Calu3 (cell line): ENCODE measurements at places on chromosomes 2 and 18. TPM values are rescaled to one million over a fixed set of nuclear protein-coding genes. Genes with fewer than 3 reads are reported as not detected.

GRCh38 chr18:32906506-32907310 is 133.9 kb upstream of the KLHL14 start:
- no peak for DNase-seq

GRCh38 chr2:240127911-240128607 is 8.0 kb downstream of the COPS9 start:
- no peak for DNase-seq

GRCh38 chr18:63309422-63309821 is 10.1 kb downstream of the BCL2 start:
- DNase-seq = no peak

DNA sequence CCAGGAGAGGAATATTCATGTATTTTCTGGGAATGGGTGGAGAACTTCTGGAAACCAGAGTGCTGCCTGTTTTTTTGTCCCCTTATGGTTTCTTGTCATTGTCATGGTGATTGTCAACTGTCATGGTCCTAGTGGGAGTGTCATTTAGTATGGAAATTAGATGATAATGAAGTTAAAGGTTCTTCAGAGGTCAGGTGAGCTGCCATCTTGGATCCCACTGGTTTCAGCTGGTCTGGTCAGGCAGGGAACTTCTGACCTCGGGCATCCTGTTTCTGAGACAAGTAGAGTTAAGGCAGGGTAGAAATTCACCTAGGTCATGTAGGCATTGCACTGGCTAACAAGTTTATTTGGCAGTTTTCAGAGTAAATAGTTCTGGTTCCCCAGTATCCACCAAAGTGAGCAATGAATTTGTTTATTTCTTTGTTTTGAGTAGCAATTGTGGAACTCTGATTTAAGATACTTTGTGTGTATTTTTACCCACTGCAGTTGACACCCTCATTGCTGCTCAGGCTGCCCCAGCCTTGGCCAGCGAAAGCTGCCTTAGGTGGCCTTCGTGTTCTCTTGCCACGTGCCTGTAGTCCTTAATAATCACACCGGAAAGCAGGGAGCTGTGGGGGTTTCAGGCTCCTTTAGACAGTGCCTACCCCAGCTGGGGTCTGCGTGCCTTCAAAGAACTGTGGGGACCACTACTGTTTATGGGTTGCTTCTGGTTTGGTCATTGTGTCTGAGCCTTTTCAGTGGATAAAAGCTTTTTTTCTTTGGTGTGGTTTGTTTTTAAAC is 48.7 kb downstream of the NCK2 start:
- no peak for DNase-seq

DNA sequence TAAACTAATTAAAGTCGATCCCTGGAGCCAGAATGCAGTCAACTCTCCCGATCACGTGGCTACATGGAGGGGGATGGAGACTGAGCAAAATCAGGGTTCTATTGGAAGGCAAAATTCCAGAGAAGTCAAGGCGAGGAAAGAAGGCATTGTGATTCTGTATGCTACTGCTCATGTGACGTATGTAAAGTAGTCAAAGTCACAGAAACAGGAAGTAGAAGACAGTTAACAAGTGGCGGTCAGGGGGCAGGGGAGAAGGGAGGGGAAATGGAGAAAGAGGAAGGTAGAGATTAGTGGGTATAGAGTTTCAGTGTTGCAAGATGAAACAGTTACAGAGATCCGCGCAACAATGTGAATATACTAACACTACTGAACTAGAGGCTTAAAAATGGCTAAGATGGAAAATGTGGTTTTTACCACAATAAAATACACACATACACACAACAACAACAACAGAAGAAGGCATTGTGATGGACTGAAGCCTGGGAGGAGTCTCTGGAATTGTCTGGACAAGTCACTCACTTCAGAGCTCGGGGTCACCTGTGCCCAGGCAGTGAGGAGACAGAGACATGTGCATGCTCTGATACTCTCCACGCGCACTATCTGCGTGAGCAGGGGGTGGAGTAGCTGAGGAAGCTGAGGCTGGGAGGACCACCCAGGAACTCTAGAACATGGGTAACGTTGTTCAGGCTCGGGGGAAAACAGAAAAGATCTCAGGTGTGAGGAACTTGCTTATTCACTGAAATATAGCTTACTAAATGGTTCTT is 89.9 kb upstream of the CDCA7 start:
- DNase-seq = no peak

GRCh38 chr2:160703648-160704585 is 210.3 kb upstream of the RBMS1 start:
- DNase-seq = peak; percentile 26

- DNase-seq = peak; percentile 57
Measured at GRCh38 chr2:149365931-149366583, 35.7 kb downstream of the LYPD6 start.

- DNase-seq = no peak
Measured at GRCh38 chr18:56161566-56162260, 476.7 kb downstream of the TXNL1 start.

DNA sequence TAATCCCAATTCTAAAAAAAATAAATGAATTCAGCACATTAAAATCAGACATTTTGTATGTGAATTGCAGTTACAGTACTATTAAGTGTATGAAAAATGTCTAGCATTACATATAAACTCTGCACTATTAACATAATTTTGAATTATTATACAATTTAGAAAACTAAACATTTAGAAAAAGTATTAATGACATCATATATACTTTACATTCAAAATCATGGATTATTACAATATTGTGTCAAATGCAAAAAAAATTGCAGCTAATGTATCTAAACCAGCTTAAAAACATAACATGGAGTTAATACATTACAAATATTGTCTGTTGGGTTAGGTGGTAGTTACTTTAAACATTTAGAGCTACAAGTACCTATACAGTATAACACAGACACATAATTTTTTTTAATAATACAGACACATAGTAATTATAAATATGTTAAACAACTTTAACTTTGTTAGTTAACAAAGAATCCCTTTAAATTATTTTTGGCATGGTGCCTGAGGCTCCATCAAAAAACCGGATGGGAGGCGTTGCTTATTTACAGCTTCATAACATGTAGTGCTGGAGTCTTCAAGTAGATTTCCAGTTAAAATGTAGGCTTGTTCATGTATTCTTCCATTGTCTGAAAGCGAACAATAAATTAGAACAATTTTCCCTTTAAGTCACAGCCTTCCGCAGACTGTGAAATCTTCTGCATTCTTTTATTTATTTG is 79.1 kb downstream of the AP1S3 start:
- no peak for DNase-seq

DNA sequence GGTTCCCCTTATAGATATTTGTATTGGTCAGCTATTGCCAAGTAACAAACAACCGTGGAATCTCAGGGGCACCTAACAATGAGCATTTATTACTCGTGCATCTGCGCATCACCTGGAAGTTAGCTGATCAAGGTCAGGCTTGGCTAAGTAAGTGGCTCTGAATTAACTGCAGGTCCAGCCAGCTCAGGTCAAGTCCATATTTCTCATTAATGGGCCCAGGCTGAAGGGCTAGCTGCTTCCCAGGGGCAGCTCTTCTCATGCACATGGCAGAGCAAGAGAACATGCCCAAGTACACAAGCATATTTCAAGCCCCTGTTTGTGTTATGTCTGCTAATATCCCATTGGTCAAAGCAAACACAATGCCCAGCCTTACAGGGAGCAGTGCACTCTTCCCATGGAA is 7.8 kb upstream of the DGUOK start:
- DNase-seq = no peak

DNA sequence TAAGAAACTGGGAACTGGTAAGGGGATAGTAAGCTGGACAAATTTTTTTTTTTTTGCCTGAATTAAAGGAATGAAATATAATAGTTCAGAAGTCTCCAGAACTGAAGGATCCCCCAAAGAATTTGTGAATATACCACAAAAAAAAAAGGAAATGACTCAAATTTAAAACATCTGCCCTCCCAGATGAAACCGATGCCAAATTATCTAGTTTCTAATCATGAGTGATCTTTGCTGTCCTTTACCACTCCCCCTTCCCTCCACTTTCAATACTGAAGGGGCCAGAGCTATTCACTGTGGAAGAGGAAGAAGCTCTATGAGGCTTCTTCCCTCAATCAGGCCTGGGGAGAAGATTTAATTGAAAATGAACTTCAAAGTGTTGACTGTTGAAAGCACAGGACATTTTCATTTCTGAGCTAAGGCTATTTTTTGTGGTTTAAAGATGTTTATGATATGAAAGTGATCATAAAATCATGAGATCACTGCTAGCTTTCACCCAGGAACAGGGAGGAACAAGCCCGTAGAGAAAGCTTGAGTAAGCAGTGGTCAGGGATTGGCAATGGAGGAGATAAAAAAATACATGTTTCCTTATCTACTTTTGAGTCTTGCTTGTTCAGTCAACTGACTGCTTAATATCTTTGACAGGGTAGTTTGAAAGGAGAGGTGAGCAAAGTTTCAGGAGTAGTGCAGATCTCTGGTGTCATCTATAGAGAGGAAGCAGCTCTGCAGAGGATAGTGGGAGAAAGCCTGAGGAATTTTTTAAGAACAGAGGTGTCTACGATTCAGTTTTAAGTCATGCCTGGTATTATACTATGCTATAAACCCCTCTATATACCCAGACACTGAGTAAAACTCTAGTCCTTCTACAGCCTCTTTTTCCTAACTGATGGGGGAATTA is 409.5 kb upstream of the FIGN start:
- no peak for DNase-seq

- no peak for DNase-seq
Measured at GRCh38 chr2:27832396-27832795, 57.8 kb downstream of the RBKS start.

- DNase-seq = no peak
Measured at GRCh38 chr18:14014456-14014855, 99.1 kb upstream of the MC2R start.

DNA sequence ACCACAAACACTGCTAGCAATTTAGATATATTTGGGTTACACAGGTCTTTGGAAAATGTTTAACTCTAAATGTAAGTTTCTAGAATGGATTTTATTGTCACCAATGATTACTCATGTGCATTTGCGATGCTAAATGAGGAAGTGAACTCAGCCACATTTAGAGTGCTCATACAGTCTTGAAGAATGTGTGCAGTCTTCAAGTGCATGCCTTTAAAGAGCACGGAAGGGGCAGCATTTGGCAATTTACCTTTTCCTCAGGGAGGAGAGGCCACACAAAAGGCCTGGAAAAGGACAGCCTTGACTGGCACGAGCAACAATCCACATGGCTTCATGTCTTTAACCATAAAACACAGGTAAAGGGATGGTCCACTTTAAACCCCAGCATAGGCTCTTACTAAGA is 78.5 kb upstream of the STK17B start:
- DNase-seq = peak; percentile 31

GRCh38 chr2:46269544-46270273 is 27.5 kb upstream of the EPAS1 start:
- DNase-seq = no peak

DNA sequence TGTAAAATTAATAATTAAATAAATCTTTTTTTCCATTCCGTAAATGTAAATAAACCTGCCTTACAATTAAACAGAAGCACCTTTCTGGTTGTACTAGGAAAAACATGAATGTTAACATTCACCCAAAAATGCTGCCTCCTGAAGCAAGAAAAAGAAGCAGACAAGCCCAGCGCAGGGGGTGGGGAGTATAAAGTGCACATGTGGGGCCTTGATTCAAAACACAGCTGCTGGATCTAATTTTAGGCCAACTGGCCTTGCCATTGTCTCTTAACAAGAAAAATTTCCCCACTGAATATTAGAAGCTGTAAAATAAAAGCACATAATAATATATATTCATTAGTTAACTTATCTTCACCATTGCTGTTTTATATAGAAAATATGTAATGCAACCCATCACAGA is 28.3 kb downstream of the TCF4 start:
- no peak for DNase-seq

- DNase-seq = no peak
Measured at GRCh38 chr2:14936426-14936825, 303.9 kb downstream of the LRATD1 start.

DNA sequence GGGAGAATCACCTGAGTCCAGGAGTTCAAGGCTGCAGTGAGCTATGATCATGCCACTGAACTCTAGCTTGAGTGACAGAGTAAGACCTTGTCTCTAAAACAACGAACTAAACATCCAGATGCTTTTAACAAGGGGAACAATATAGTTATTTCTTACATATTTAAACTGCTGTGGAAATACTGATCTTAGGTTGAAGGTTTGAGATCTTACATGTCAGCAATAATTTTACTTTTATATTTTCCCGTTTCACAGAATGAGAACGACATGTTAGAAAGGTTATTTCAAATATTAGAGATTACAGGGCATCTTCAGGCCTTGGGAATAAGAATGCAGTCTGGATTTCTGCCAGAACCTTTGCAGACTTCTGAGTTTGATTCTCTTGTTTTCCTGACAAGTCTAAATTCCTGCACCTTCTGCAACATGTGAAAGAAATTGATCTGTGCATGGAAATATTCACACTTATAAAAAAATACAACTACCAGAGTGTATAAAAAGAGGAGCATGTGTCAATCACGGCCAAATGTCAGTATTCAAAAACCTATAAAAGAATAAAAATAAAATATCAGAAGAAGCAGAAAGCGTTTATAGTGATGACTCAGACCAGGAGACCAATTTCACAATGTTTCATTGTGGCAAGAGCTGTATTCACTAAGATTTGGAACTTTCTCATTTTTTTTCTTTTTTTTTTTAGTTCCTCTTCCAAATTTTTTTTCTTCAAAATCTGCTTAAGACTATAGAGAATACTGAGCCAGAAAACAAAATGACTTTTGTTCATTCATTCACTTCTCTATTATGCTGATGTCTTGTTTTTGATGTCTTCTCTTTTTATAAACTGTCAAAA is 29.6 kb downstream of the COLEC12 start:
- DNase-seq = no peak

Gene TUBB8B
- 0.32 and 0.35 TPM in 2 replicates for total RNA-seq

Gene XRCC5
- total RNA-seq = 266 and 313 TPM in 2 replicates

Gene PASK
- total RNA-seq = 53.3 and 69.3 TPM in 2 replicates

Gene DHRS9
- 16.6 and 46.8 TPM in 2 replicates for total RNA-seq

Gene DNER
- 0.88 and 1.1 TPM in 2 replicates for total RNA-seq

Gene LOXHD1
- not detected in 2 replicates for total RNA-seq

Gene GBX2
- 2.2 and 2.4 TPM in 2 replicates for total RNA-seq

Gene CD302
- 3.4 and 5.4 TPM in 2 replicates for total RNA-seq

Gene TMEFF2
- 0.64 TPM in 1 of 2 replicates, not detected in the other for total RNA-seq

Gene PAIP2B
- total RNA-seq = 3.6 and 4.0 TPM in 2 replicates

Gene GULP1
- total RNA-seq = 86.8 and 94.4 TPM in 2 replicates

Gene TMEM169
- 8.0 and 9.0 TPM in 2 replicates for total RNA-seq

Gene TMEM37
- total RNA-seq = 0.61 and 0.76 TPM in 2 replicates

Gene KCNJ3
- total RNA-seq = 0.17 and 0.22 TPM in 2 replicates

Gene EFEMP1
- total RNA-seq = 14.7 and 51.5 TPM in 2 replicates
